ENCODE measurements at places on chromosomes 2 and 18.

- DNase-seq: no peak
These were observed 14.1 kb downstream of the LAMA3 start for GRCh38 chr18:23703057-23703986.

DNA sequence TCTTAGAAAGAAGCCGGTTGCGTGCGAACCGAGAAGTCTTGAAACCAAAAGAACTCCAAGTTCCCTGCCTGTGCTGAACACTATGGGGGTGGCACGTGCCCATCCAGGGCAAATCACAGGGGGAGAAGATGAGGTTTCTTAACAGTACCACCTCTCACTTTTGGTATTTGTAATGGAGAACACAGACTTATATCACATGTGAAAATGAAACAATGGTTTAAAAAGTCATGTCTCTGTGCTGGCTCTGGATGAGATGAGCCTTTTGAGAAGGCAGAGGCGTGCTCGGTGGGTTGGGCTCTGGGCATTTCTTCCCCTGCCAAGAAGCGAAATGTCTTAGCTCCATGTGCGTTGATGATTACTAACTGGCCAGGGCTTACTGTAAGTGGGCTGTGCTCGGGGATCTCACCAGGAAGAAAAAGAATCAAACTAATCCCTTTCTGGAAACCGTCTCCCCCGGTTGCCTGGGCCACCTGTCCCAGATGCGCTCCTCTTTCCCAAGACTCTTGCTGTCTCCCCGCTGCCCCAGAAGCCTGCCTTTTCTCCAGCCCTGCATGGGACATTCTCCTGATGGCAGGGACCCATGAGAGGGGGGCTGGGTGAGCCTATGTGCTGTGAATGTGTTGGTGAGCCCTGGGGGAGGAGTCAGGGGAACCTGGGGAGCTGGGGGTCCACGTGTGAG lies 252.9 kb downstream of the PRKCE start:
- no peak for DNase-seq

- DNase-seq: no peak
These were observed 132.4 kb upstream of the TRIB2 start for GRCh38 chr2:12584338-12584737.

DNA sequence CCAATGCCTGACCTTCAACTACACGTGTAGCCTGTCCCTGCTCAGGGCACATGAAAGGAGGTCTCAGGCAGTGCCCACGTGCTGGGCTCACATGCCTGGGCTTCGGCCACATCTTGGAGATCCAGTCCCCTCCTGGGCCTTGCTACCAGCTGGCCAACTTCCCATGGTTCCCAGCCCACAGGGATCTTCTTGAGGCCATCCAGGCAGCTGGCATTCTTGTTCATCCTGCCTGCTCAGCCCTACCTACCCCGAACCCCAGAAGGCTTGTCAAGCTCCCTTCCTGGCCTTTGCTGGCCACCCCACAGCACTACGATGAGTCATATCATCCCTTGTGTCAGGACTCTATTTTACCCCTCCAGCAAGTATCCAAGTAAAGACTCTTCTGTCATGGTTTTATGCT lies 97.1 kb downstream of the ZBTB7C start:
- DNase-seq: no peak

GRCh38 chr2:59912042-59912441 lies 641.4 kb downstream of the BCL11A start:
- DNase-seq: no peak

DNA sequence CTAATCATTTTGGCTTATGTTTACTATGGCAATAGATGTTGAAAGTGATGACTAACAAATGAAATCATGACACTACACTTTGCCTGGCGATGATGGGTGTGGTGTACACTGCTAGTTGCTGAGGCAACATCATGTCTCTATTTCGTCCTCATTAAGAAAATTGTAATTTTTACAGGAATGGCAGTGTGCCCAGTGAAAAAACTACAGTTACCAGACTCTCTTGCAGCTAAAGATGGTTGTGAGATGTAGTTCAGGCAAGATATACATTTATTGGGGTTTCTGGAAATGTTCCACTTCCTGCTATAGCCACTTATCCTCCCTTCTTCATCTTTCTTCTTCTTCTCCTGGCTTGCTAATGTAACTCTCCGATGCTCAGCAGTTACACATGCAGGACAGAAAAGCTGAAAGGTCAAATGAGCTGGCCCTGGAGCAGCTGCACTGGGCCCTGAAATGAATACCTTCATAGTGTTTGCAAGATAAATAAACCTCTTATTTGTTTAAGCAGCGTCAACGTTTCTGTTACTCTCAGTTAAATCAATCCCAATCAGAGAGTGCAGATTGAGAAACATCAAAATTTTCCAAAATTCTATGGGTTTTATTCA lies 46.0 kb downstream of the SOCS6 start:
- DNase-seq: no peak

GRCh38 chr2:120239488-120240287 lies 13.0 kb upstream of the RALB start:
- DNase-seq: no peak

GRCh38 chr2:190023860-190024259 lies 38.7 kb downstream of the MSTN start:
- DNase-seq: no peak

DNA sequence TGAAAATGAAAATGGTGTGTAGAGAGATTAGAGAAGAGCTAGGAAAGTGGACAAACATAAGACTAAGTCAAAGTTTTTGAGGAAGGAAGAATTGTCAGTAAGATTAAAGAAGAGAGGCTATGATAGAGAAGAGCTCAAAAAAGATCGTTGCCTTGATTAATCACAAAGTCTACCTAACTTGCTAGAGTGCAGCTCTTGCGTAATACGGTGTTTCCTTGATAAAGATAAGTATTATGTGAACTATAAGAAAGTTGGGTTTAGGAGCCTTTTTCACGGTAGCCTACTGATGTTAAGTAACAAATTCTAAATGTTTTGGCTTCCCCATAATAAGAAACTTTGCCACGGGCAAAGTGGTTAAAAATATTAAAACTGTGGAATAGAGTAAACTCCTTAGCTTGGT lies 226.4 kb upstream of the NRXN1 start:
- no peak for DNase-seq

DNA sequence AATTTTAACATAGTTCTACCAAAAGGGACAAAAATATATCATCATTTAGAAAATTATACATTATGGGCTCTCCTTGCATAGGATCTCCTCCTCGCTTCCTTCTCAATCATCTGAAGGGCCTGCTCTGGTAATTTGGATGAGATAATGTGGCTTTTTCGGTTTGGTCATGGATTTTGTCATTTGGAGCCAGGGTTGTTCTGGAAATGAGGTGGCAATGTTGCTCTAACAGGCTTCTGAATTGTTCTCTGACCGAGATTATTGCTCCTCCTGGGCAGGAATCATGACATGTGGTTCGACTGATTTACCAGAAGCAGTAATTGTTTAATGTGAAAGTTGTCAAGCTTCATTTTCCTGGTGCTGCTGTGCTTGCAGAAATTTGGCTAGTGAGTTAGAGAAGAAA lies 194.7 kb upstream of the ERBB4 start:
- DNase-seq: no peak

DNA sequence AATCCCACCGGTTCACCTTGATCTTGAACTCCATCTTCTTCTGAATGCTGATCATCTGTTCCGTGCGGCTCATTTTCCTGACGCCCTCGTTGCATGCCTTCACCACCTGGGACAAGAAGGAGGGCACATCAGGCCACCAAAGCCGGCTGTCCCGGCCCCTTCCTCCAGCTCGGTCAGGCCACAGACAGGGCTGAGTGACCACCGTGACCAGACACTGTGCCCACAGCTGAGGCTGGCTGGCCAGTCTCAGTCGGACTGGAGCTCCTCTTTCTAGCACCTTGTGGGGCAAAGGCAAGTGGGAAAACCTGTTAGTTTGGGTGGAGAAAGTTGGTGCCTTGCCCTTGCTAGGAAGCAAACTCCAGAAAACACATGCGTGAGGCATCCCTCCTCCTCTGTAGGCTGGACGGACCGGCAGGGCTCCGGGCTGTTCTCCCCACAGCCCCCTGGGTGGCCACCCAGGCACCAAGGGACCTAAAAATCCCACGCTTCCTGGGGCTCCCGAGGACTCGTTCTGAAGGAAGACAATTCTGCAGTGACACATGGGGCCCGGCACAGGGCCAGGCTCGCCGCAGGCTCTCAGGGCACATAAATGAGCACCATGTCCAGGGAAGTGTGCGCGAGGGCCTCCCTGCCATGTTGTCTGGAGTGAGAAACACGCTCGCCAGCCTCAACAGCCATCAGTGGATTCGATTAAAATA lies 15.3 kb downstream of the SNORC start:
- no peak for DNase-seq
